Panc1 (cell line): ENCODE measurements at places on chromosomes 7 and 10.
A peak's percentile ranks its signal among the peaks of the same experiment; 100 is the strongest.

GRCh38 chr10:16756561-16757221, 60.5 kb downstream of the RSU1 start:
- no peak overlapping the region for H3K4me3 ChIP-seq
- H3K36me3 ChIP-seq, result no peaks in the 10 kb centered on the region
- H3K4me1 ChIP-seq, result no peaks in the 10 kb centered on the region
- no peak overlapping the region for H3K27ac ChIP-seq
- no peak for DNase-seq
- no peaks in the 10 kb centered on the region for H3K27me3 ChIP-seq

DNA sequence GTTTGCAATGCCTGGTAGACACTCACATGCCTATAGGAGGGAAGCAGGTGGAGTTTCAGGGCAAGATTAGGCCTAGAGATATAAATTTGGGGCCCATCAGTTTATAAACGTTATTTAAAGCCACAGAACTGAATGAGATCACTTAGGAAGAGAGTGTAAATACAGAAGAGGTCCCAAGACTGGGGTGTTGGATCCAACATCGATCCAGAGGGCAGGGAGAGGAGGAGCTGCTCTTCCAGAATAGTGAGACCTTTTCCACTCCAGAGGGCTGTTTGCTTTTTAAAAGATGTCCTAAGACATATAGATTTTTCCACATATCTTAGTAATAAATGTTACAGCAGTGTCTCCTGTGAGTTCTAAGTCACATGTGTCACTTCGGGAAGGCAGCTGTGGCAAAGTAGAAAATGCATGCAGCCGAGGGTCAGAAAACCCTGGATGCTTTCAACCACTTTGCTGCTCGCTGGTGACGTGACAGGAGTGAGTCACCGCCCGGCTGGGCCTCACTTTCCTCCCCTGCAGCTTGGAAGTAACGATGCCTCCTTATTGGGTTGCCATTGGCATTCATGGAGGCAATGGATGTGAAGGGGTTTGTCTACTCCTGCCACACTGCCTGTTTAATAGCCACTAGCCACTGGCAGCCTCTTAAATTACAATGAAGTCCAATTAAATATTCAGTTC, 95.4 kb downstream of the TRIL start:
- H3K27me3 ChIP-seq, result peaks cover 10% of the 10 kb centered on the region
- no peak overlapping the region for H3K27ac ChIP-seq
- H3K36me3 ChIP-seq, result no peaks in the 10 kb centered on the region

GRCh38 chr10:108561649-108562048, 1361.7 kb downstream of the XPNPEP1 start:
- H3K4me3 ChIP-seq, result no peak overlapping the region
- no peak overlapping the region for H3K27ac ChIP-seq
- no peaks in the 10 kb centered on the region for H3K36me3 ChIP-seq
- DNase-seq, result no peak

DNA sequence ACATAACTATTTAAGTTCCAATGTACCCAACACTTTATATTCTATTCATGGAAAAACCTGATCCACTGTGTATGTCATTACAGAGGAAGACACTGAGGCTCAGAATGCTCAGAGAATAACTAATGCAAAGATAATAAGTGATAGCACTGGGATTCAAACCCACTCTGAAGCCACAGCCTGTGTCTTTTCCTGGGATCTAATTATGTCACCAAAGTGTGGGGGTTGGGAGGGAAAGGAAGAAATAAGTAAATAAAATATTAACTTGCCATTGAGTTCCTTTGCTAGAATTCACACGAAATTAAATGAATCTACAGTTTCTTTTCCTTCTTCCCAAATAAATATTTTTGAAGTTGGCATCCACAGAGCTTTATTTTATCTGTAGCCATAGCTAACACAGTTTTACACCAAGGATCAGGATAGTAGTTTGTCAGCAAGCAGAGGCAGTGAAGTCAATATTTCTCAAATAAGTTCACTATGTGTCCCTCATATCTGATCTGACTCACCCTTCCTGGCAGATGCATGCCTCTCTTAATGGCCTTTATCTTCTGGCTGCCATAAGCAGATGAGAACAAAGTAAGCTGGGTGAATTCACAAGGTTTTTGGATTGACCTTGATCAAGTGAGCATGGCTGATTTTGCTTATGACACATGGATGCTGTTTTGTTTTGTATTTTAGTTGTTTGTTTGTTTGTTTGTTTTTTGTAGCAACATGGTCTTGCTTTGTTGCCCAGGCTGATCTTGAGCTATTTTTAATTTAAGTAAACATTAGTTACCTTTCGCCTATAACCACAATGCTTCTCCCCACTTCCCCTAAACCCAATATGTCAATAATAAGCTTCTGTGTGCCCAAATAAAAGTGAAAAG, 6.3 kb downstream of the RAPGEF5 start:
- no peak overlapping the region for H3K27ac ChIP-seq
- peaks cover 12% of the 10 kb centered on the region for H3K27me3 ChIP-seq
- no peaks in the 10 kb centered on the region for H3K36me3 ChIP-seq

DNA sequence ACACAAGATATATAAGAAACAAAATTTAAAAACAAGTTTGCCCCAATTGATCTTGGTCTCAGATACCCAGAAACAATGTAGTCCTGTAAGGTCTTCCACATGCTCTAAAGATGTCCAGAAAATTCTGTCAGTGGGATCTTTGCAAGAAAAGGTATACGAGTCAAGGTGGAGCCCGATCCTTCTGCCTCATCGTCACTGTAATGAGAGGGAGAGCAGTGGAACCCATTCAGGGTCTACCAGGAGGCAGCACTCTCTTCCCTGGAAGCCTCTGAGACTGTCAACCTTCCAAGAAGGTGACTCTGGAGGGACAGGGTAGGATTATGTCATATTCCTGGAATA, 112.8 kb downstream of the JCAD start:
- no peaks in the 10 kb centered on the region for H3K27me3 ChIP-seq
- H3K4me3 ChIP-seq, result no peak overlapping the region
- H3K4me1 ChIP-seq, result no peaks in the 10 kb centered on the region
- no peak for DNase-seq

DNA sequence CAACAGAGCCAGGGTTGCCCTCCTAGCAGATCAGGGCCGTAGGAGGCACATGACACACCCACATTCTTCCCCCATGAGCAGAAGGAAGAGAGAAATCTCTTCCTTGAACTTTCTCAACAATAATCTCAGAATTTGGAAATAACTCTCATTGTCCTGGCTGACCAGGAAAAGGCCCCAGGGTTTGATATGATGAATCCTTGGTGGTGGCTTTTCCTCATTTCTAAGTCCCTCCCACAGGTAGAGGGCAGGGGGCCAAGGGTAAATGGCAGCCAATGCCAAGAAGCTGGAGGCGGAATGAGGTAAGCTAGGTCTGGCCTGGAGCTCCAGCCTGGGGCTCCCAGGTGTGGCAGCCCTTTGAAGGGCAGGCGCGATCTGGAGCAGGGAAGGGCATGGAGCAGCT, 67.8 kb downstream of the GRB10 start:
- no peaks in the 10 kb centered on the region for H3K36me3 ChIP-seq
- no peak overlapping the region for H3K4me3 ChIP-seq
- H3K4me1 ChIP-seq, result no peaks in the 10 kb centered on the region
- H3K27me3 ChIP-seq, result no peaks in the 10 kb centered on the region
- DNase-seq, result no peak
- no peak overlapping the region for H3K27ac ChIP-seq

DNA sequence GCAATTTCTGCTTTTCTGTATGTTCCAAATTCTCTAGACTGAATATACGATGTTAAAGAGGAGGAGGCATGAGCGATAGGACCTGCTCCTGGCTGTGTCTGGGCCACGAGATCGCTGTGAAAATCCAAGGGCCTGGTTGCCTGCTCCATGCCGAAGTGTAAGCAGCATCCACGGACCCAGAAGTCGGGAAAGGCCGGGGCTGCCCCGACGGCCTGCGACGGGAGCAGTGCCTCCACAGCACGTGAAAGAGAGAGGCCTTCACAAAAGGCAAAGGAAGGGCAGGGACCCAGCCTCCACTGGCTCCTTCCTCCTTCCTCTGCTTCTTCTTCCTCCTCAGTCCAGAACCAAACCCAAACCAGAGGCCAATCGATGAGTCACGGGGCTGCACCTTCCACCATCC, 122.9 kb upstream of the MGMT start:
- H3K27ac ChIP-seq, result no peak overlapping the region
- peaks cover 2% of the 10 kb centered on the region; the same call in 1 of the 2 replicates for H3K27me3 ChIP-seq
- no peak for DNase-seq
- no peak overlapping the region for H3K4me3 ChIP-seq
- H3K36me3 ChIP-seq, result no peaks in the 10 kb centered on the region

DNA sequence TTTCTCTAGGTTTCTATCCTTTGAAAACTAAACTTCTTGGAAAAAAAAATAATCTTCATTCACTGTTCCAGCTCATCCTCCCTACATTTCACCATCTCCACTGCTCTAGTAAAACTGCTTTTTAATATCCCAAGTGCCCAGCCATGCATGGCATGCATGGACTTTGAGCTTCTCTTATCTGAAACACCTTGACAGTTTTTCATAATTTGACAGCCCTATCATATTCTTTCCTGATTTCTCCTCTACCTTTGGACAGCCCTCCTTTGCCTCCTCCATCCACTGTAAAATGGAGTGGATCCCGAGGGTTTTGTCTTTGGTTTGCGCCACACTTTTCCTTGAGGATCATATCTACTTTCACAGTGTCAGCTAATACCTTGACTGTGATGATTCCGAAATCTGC, 212.8 kb downstream of the ANK3 start:
- no peaks in the 10 kb centered on the region for H3K36me3 ChIP-seq
- H3K4me3 ChIP-seq, result no peak overlapping the region
- H3K4me1 ChIP-seq, result no peaks in the 10 kb centered on the region
- no peak for DNase-seq

GRCh38 chr7:75637854-75638593, 100.7 kb downstream of the HIP1 start:
- no peak for DNase-seq
- peak overlapping the region; percentile 58; the same call in 1 of the 2 replicates for H3K27ac ChIP-seq
- no peaks in the 10 kb centered on the region for H3K27me3 ChIP-seq
- no peaks in the 10 kb centered on the region for H3K36me3 ChIP-seq
- H3K4me1 ChIP-seq, result peaks cover 11% of the 10 kb centered on the region

GRCh38 chr10:79280956-79281355, 66.3 kb upstream of the PPIF start:
- H3K4me3 ChIP-seq, result no peak overlapping the region
- H3K36me3 ChIP-seq, result no peaks in the 10 kb centered on the region
- DNase-seq, result no peak
- no peaks in the 10 kb centered on the region for H3K27me3 ChIP-seq
- no peak overlapping the region for H3K27ac ChIP-seq

- H3K4me3 ChIP-seq, result no peak overlapping the region
- H3K4me1 ChIP-seq, result no peaks in the 10 kb centered on the region
- H3K36me3 ChIP-seq, result no peaks in the 10 kb centered on the region
- DNase-seq, result no peak
- 0 out of 2 replicates have a peak overlapping the region, but pooled peaks have one; percentile 23 for H3K27ac ChIP-seq
Measured at GRCh38 chr10:4512671-4513240, 313.3 kb upstream of the AKR1E2 start.

GRCh38 chr10:15815242-15815885, 44.9 kb downstream of the MINDY3 start:
- DNase-seq, result no peak
- no peaks in the 10 kb centered on the region for H3K4me1 ChIP-seq
- H3K4me3 ChIP-seq, result no peak overlapping the region
- H3K36me3 ChIP-seq, result no peaks in the 10 kb centered on the region

DNA sequence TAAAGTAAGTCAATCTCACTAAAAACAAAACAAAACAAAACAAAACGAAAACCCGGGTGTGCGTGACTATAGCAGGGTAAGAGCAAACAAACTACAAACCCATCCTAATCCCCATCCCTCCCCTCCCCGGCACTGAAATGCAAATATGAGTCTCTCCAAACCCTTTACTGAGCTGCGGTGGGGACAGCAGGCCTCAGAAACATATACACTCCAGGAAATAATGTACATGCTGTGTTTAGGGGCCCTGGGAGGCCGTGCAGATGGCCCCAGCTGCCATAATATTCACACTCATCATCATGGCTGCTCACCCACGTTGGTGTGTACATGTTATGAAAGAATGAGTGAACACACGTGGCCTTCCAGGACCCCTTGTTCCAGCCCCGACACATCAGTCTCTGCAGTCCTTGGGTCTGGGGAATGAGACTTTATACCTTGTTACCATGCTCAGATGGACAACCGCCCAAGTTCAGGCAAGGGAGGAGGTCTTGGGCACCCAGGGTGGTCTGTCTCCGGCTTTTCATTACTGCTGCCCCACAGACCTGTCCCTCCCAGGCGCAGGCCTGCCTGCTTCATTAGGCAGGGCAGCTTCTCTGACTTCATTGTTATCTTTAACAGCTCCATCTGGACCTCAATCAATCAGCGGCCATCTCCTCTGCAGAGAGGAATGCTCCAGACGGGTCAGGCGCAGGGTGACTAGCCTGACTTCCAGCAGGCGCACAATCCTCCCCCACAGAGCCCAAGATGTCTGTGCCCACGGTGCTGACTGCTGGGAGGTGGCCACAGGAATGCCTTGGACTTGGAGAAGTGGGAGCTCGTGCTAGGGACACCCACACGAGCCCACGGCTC, 20.6 kb downstream of the HSPA12A start:
- no peak overlapping the region for H3K27ac ChIP-seq
- no peaks in the 10 kb centered on the region for H3K36me3 ChIP-seq
- DNase-seq, result no peak
- no peaks in the 10 kb centered on the region; the same call in 1 of the 2 replicates for H3K27me3 ChIP-seq
